ENCODE measurements at places on chromosomes 3 and 15.
A peak's percentile ranks its signal among the peaks of the same experiment; 100 is the strongest.

GRCh38 chr3:42516443-42516842 lies 14.0 kb downstream of the VIPR1 start:
- no peak for DNase-seq

DNA sequence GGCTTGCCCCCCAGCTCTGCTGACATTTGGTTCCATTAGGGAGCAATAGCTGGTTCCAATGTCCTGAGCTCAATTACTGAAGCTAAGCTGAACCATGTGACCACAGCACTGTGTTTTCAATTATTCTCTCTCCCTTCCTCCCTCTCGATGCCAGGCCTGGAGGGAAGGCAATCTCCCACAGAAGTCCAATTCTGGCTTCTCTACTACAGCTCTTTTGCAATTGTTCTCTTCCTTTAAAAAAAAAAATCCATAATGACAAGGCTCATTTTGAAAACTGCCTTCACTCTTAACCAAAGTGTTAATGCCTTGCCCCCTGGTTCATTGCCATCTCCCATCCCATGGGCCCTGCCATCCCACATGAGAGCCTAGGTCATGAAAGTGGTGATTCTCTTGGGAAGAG lies 24.8 kb downstream of the IL16 start:
- DNase-seq = no peak

DNA sequence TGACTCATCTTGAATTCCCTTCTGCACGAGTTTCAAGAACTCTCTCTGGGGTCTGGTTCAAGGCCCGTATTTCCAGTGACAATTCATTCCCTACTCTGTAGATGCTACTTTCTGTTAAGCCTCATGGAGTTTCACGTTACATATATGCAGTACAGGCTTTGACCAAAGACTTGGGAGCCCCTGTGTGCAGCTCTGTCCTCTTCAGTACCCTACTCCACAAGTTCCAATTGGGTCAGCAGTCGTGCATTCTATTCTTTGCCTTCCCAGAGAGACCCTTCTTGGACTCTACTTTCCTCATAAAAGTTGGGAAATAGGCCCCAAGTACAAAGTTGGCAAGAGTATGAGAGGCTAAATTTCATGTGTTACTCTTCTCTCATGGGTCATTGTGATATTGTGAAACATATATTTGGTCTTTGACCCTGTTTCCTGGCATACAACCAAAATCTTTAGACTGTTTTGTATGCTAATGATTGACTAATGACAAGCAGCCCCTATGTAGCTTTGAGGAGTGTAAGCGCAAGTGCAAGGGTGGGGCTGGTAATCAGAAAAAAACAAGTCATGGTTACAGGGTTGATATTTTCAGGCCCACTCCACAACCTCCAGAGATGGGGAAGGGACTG lies 15.0 kb upstream of the CCDC50 start:
- no peak for DNase-seq

- DNase-seq = no peak
These were observed 59.7 kb downstream of the NOX5 start for GRCh38 chr15:69074001-69074842.

- no peak for DNase-seq
These were observed 38.8 kb downstream of the LMCD1 start for GRCh38 chr3:8540456-8540855.

- no peak for DNase-seq
These were observed 30.7 kb downstream of the NBEAL2 start for GRCh38 chr3:47010111-47010712.

DNA sequence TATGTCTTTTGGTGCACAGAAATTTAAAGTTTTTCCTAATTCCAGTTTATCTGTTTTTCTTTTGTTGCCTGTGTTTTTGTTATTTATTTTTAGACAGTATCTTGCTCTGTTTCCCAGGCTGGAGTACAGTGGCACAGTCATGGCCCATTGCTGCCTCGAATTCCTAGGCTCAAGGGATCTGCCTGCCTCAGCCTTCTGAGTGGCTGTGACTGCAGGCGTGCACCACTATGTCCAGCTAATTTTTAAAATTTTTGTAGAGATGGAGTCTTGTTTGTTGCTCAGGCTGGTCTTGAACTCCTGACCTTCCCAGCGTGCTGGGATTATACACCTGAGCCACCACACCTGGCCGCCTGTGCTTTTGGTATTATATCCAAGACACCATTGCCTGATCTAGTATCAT lies 22.8 kb downstream of the KAT2B start:
- DNase-seq = no peak

DNA sequence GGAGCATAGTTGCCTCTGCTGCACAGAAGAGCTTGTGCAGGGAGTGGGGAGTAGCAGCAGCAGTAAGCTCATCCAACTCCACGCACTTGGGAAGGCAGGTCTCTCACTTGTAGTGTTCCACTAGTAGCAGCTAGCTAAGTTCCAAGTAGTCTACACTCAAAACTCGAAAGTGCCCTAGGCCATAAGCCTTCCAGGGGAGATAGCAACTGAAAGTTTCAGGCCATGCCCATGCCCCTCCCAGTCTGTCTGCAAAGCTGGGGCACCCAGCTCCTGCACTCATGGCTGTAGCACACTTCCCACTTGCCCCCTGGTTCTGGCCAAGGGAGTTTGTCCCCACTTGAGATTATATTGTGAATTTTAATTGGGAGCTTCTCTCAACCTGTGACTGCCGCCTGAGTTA lies 57.5 kb downstream of the MFSD1 start:
- DNase-seq = no peak

DNA sequence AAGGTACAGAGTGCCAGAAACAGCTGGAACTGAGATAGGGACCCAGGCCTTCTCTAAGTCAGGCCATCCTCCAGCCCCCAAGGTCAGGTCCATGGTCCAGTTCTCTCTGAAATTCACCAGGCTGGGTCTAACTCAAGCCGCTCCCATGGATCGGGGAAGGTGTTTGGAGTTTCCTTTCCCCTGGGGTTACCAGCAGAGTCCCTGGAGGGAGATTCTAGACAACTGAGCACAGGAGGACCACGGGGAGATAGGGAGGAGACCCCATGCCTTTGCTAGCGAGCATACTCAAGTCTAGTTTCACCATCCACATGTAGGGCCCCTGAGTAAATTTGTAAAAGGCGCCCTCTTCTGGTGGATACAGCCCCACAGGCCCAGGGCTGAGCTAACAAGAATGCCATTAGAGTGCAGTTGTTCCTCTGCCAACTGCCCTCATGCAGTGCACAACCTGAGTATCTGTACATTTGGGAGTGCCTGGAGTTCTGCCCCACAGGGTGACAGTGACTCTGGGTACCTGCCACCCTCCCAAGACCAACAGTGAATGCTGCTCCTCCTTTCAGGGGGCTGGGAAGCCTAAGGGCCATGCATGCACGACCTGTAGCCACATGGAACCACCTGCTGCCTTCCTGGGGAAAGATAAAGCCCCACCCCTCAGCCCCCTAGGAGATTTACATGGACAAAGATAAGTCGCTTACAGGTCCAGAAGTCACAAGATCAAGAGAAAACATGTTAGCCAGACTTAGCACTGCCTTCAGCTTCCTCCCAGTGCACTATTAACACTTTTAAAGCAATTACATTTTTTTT lies 89.0 kb downstream of the IQSEC1 start:
- DNase-seq = peak; percentile 39

GRCh38 chr3:11991751-11992150 lies 12.4 kb upstream of the SYN2 start:
- DNase-seq = no peak

DNA sequence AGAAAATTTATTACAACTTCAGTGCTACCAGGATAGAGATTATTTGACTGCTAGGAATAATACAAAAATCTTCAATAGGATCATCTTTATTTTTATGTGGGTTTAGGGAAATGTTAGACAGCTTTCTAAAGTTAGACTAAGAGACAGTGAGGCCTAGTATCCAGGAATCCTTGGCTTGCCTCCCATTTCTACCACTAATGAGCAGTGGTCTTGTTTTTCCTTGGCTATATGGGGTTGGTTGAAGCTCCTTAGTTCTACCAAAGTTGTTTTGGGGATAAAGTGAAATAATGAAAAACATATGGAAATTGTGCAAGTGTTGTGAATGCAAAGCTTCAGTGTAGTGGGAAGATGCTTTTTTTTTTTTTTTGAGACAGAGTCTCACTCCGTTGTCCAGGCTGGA lies 16.8 kb downstream of the AP4E1 start:
- no peak for DNase-seq

GRCh38 chr3:54712539-54712938 lies 215.3 kb downstream of the LRTM1 start:
- no peak for DNase-seq

DNA sequence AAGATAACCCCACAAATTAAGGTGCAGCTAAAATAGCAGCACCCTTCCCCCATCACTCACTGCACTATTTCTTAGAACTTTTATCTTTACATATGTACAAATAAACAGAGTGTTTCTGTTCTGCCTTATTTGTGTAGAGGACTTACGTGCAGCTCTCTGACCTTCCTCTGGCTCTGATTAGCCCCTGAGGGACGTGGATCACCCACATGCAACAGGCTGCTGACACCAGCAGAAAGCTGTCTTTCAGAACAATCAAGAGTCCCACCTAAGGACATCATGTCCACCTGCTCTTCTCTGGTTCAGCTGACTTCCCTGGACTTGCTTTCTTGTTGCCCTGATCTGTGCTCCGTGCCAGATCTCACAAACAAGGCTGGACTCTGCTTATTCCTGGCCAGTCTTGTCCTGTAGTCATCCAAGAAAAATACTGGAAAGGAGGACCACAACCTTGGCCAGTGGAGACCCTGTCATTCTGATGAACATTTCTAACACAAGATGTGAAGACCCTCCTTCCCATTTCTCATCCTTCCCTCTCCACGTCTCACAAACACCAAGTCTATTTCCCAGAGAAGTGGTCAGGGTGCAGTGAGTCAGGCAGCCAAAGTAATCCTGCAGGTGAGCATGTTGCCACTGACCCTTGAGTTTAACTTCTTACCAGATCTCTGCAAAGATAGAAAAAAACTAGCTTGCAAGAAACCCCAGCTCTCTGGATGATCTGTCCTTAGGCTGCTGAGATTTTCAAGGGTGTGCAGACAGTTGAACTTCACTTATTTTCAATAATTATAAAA lies 243.6 kb upstream of the ICE2 start:
- DNase-seq = no peak

DNA sequence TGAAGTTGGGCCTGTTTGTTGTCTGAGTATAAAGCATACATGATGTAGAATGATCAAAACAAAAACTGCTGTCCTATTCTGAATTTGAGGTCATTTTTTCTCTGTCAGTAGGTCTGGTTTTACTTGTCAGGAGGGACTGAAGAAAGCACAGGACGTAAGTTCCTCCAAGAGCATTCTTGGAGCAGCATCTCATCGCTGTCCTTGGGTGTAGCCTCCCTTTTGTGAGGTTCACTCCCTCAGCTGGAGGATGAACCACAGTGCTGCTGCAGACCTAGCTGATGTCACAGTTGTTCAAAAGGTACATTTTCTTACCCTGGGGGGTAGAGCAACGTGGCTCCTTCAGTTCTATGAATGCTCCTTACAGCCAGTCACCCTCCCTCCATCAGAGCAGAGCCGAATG lies 490.0 kb upstream of the TBL1XR1 start:
- DNase-seq = no peak

GRCh38 chr15:25931851-25932250 lies 68.7 kb upstream of the ATP10A start:
- no peak for DNase-seq

- no peak for DNase-seq
These were observed 107.0 kb upstream of the SPRED1 start for GRCh38 chr15:38145651-38146111.

GRCh38 chr15:101262551-101262950 lies 10.7 kb upstream of the CHSY1 start:
- DNase-seq = no peak

GRCh38 chr3:4425707-4426106 lies 41.4 kb downstream of the SUMF1 start:
- no peak for DNase-seq

DNA sequence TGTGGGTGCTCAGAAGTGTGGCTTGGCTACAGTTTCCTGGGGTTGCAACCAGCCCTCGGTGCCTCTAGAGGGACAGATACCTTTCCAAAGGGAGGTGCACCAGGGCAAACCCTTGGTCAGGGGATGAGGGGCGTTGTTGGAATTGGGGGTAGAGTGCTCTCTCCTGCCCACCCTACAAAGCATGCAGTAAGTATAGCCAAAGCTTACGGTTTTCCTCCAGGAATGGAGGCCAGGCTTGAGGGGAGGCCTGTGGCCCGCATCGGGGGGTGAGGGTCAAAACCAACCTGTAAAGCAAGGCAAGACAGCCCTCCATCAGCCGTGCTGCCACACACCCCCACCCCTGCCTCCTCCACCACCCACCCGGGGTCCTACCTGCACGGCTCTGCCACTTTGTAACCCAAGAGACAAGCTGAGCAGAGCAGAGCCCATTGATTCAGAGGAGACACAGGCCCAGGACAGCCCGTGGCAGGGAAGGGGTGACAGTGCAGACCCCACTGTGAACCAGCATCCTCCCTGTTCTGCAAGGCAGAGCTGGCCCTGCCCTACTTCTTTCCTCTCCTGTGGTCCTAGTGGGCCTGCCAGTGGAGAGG lies 41.5 kb downstream of the TLE3 start:
- DNase-seq = no peak

DNA sequence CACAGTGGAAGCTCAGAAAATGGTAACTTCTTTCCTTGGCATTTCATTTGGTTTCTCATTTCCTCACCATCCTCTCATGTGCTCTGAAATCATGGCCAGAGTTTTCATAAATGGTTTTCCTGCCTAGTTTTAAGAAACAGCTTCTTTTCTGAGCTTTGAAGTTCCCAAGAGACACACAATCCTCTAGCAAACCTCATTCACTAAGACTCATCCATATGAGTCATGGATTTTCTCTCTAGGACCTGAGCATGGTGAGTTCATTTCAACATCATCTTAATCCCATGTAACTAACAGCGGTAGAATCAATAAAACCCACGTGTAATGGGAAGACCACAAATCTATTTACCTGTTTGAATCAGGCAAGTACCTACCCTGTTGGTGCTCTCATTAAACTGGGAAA lies 274.5 kb upstream of the LRTM1 start:
- DNase-seq = no peak

GRCh38 chr3:167162083-167162482 lies 218.0 kb downstream of the ZBBX start:
- DNase-seq = no peak

- DNase-seq = no peak
These were observed 590.2 kb upstream of the KCNMB2 start for GRCh38 chr3:177946048-177946447.

DNA sequence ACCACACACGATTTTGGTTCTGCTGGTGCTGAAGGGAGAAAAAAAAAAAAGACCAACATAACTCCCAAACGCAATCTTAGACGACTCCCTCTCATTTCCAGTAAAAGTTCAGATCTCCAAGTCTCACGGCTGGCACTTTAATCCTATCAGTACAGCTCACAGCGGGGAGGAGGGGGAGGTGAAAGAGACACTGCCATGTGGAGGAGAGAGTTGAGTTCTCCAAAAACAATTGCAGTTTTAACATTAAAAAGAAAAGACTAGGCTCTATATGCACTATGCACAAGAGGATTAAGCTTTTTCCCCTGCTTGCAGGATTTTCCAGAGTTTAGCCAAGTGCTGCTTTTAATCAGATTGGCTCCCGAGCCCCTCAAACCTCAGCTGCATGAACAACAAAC lies 16.8 kb downstream of the BMF start:
- DNase-seq = no peak

All from CD8-positive, alpha-beta memory T cell (primary cell).